ENCODE measurements at places on chromosomes 13 and 19.

- DNase-seq, result no peak
Observed at GRCh38 chr13:106182404-106182803, 353.1 kb downstream of the EFNB2 start.

- DNase-seq, result no peak
Observed at GRCh38 chr13:98813993-98814392, 61.5 kb upstream of the SLC15A1 start.

DNA sequence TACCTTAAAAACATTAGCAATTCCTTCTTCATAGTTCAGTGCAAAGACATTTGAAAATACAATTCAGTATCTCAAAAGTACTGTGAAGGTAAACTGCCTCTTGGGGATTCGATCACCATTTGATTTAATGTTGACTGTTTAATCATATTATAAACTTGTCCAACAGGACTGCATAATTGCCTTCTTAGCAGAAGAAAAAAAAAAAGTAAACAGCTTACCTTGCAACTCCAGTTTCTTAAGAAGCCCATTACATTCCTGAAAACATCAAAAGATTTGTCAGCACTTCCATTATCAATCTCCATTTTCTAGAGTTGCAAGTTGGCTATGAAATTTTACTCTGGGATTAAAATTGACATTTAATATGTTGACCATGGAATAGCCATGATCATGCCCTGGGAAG lies 1154.6 kb downstream of the OLFM4 start:
- DNase-seq, result no peak

DNA sequence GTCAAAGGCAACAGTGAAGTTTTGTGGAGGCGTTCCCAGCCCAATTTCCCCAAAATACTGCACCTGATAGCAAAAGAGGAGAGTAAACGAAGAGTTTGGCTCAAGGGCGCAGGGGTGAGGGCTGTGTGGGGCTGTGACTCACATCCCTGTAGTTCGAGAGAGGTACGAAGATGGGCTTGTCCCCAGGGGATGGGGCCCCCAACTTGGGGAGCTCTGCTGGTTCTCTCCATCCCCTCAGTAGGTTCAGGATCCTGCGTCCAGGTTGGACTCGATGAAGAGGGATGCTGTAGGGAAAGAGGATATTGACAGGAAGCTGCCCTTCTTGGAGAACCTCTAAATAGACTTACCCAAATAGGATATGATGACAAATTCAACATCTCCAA lies 3.4 kb downstream of the NAPSA start:
- DNase-seq, result no peak

- no peak for DNase-seq
Observed at GRCh38 chr13:39414339-39414738, 188.7 kb downstream of the LHFPL6 start.
